Activated naive CD4-positive, alpha-beta T cell treated with Interleukin-2 at 50 U/mL for 16 hours (primary cell): ENCODE measurements at places on chromosomes 4 and X.

DNA sequence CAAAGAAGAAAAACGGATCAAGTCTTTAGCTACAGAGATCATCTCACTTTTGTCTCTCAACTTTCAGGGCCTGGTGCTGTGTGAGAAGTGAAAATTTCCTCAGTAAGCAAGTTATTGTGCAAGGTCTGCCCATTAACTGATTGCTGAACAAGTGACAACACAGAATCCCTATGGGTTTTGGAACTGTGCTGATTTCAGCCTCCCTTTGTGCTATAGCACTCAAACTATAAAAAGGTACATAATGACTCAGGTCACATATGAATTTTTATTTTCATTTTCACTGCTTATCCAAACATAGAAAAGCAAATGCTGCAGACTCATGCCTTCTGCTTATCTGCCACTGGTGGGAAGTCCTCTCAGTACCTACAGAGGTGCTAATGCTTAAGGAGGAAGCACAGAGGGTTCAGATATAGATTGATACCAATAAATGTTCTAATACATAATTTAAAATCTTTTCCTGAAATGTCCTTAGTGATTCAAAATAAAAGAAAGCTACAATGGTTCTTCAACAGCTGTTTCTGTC lies 576.2 kb upstream of the CT83 start:
- DNase-seq, result no peak

DNA sequence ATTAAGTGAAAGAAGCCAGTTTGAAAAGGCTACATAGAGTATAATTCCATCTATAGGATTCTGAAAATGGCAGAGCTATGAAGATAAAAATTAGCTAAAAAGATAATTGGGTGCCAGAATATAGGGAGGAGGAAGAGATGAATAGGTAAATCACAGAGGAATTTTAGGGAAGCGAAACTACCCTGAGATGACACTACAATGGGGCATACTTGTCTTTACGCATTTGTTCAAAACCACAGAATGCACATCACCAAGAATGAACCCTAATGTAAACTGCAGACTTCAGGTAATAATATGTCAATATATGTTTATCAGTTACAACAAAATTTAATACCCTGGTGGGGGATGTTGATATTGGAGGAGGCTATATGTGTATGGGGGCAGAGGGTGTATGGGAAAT lies 1342.9 kb downstream of the ADGRL3 start:
- DNase-seq, result no peak

GRCh38 chr4:106421441-106422296 lies 53.1 kb upstream of the GIMD1 start:
- DNase-seq, result no peak

- DNase-seq, result no peak
Measured at GRCh38 chr4:43456383-43456782, 563.9 kb downstream of the GRXCR1 start.

GRCh38 chrX:22110729-22111494 lies 78.8 kb downstream of the PHEX start:
- no peak for DNase-seq

DNA sequence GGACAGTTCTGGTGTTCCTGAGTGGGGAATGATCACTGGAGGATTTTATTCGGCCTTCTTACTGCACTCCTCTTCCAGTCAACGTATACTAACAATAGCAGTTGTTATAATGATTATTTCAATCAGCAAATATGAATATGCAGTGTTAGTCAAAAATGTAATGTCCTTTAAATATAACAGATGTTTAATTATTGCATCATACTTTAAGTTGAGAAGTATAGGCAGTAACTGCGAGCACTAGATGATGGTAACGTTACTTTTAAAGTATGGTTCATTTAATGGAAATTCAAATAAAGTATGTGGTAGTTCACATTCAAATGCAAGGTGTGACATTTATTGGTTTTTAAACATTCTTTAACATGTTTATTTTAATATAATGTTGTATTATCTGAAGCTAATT lies 5.5 kb upstream of the BLTP1 start:
- DNase-seq, result no peak

DNA sequence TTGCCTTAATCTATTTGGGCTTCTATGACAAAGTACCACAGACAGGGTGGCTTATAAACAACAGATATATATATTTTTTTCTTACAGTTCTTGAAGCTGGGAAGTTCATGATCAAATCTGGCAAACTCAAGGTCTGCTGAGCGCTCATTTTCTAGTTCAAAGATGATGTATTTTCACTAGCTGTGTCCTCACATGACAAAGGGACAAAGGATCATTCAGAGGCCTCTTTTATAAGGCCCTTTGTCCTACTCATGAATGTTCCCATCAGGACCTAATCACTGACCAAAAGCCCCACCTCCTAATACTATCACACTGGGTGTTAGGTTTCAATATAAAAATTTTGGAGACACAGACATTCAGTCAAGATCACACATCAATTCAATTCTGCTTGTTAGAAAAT lies 2025.2 kb downstream of the PCDH7 start:
- no peak for DNase-seq

DNA sequence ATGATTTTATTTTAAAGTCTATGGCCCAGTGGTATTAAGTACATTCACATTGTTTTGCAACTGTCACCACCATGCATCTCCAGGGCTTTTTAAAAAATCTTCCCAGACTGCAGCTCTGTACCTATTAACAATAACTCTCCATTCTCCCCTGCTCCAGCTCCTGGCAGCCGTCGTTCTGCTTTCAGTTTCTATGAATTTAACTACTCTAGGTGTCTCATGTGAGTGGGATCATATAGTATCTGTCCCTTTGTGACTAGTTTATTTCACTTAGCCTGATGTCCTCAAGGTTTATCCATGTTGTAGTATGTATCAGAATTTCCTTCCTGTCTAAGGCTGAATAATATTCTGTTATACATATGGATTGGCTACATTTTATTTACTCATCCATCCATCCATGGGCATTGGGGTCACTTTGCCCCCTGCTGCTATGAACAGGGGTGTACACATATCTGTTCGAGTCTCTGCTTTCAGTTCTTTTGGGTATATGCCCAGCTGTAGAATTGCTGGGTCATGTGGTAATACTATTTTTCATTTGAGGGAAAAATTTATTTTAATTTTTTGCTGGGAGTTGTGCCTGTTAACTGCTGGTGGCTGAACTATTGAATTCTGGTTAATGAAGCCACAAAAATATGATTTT lies 131.3 kb downstream of the ARHGAP10 start:
- DNase-seq, result no peak

GRCh38 chr4:42917296-42917695 lies 24.8 kb downstream of the GRXCR1 start:
- no peak for DNase-seq

GRCh38 chrX:1554469-1555210 lies 17.7 kb upstream of the P2RY8 start:
- peak; percentile 42 for DNase-seq

GRCh38 chr4:25922812-25923369 lies 8.9 kb downstream of the SMIM20 start:
- DNase-seq, result no peak

DNA sequence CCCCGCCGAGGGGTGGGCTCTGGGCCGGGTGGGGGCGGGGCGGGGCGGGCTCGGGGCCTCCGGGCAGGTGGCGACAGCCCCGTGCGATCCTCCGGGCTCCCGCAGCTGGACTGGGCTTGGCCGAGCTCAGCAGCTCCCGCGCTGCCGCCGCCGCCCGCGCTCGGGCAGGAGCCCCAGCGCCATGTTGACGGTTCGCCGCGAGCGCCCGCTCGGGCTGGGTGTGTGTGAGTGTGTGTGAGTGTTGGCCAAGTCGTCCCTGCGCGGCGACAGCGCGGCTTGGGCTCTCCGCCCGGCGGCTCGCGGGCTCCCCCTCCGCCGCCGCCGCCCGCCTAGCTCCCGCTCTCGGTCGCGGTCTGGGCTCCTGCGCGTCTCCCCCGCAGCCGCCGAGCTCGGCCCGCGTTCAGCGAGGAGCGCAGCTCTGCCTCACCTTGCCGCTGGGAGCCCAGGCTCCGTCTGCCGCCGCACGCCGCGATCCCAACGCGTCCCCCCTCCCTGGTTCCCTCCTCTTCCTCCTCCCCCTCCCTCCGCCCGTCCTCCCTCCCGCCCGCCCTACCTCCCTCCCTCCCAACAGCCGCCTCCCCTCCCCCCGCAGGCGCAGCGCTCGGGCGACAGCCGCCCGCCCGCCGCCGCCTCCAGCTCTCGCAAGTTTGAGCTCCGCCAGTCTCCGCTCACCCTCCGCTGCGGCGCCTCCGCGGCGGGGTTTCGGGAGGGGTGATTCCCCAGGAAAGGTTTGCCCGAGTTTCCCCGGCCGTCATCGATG lies at the start of gene BCOR:
TSS of gene BCOR (minus strand) at position 455 of the 760 bp plus-strand sequence. CDS start 20,029 bp downstream, outside the sequence.
- peak; percentile 75 for DNase-seq

GRCh38 chr4:150971901-150972300 lies 43.2 kb downstream of the LRBA start:
- no peak for DNase-seq

GRCh38 chrX:55033429-55033828 lies 2.7 kb upstream of the ALAS2 start:
- no peak for DNase-seq

DNA sequence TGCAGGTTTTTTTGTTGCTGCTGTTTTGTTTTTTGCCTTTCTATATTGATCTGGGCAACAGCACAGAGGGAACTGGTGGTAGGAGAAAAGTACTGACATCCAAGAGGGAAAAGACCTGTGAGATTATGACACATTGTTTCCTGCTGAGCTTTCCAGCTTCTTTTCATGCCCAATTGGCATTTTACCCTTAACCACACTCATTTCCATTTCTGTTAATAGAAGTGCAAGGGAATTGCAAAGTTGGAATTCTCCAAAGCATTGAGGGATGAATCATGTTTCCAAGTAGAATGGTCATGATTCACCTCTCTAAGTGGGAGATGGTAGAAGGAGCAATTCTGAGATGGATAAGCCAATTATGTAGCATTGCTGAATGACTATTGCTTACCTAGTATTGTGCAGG lies 161.5 kb downstream of the PPARGC1A start:
- DNase-seq, result no peak

DNA sequence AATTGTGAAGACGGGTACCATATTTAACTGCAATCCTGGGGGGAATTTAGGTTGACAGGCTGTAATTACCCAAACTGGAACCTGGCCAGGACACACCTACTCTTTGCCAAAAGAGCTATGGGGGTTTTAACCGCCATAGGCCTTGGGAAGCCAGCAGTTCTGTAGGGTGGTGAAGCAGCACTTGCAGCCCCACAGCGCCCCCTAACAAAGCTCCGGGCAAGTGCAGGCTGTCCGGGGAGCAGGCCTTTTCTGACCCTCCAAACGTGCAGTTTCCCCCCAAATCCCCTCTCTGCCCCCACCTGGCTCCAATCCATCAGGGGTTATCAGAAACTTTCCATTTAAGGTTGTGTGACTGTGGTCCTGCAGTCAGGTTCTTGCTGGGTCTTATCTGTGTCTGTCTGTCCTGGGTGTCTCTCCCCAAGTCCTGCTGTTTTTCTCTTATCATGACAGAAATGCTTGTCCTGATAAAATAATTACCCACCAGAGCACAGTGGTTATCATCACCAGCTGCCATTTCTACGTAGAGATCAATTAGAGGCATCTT lies 350.9 kb downstream of the MID1IP1 start:
- DNase-seq, result peak; percentile 38
